ENCODE measurements at places on chromosomes 6 and 20.

GRCh38 chr6:148225871-148226270 is 116.8 kb upstream of the SASH1 start:
- no peak for DNase-seq

DNA sequence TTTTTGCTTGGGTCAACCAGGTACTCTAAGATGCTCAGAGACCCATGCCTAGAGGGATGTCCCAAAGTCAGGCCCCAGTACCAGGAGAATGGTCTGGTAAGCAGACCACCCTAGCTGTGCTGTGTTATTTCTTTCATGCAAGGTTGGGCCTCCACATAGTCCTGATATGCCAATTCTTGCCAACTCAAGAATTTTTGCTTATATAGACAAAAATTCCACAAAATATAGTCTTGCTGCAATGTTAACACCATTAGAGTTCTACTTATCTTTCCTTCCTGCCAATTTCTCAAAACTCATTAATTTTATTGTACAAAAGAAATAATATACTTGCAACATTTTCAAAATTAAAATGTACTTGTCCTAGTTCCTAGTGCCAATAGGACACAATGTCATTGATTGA is 33.9 kb upstream of the TINAG start:
- H3K27me3 ChIP-seq, result no peaks in the 10 kb centered on the region
- H3K27ac ChIP-seq, result no peak overlapping the region
- H3K4me3 ChIP-seq, result no peak overlapping the region

GRCh38 chr6:114010540-114010939 is 39.6 kb upstream of the HDAC2 start:
- no peaks in the 10 kb centered on the region for H3K4me1 ChIP-seq
- H3K4me3 ChIP-seq, result no peak overlapping the region
- no peaks in the 10 kb centered on the region for H3K27me3 ChIP-seq
- no peak for DNase-seq
- no peak overlapping the region for H3K27ac ChIP-seq
- no peaks in the 10 kb centered on the region for H3K36me3 ChIP-seq

DNA sequence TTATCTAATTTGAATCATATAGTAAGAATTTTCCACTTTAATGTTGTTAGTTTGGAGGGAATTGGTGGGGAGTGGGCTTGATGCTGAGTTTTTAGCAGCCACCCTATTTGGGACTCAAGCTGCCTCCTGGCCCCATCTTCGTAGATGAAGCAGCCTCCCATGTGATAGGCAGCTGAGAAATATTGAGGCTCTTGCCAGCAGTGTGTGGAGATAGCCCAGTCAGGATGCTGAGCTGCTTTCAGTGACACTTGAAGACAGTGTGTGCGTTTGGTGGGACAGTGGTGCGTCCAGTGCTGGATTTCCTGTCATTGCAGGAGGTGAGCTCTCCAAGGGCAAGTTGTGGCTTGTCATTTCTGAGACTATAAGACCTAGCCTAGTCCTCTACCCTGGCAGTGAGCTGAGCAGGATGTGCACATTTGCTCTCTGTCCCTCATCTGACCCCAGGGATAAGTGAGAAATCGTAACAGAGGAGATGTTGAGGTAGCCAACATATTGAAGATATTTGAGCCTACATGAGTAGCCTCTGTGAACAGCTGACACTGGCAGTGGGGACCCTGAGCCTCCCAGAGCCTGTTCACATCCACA is 47.9 kb upstream of the RNF8 start:
- H3K36me3 ChIP-seq, result peaks cover 6% of the 10 kb centered on the region
- H3K4me3 ChIP-seq, result no peak overlapping the region
- H3K4me1 ChIP-seq, result peaks cover 5% of the 10 kb centered on the region
- peak overlapping the region; percentile 48 for H3K27ac ChIP-seq
- no peaks in the 10 kb centered on the region for H3K27me3 ChIP-seq

- H3K27me3 ChIP-seq, result no peaks in the 10 kb centered on the region
- peaks cover 15% of the 10 kb centered on the region for H3K36me3 ChIP-seq
- H3K4me1 ChIP-seq, result no peaks in the 10 kb centered on the region
These were observed 103.4 kb downstream of the MAP3K4 start for GRCh38 chr6:161094955-161095354.

GRCh38 chr6:169229615-169230321 is 23.9 kb downstream of the THBS2 start:
- H3K4me1 ChIP-seq, result no peaks in the 10 kb centered on the region
- no peaks in the 10 kb centered on the region for H3K36me3 ChIP-seq
- no peak for DNase-seq
- H3K27ac ChIP-seq, result no peak overlapping the region

DNA sequence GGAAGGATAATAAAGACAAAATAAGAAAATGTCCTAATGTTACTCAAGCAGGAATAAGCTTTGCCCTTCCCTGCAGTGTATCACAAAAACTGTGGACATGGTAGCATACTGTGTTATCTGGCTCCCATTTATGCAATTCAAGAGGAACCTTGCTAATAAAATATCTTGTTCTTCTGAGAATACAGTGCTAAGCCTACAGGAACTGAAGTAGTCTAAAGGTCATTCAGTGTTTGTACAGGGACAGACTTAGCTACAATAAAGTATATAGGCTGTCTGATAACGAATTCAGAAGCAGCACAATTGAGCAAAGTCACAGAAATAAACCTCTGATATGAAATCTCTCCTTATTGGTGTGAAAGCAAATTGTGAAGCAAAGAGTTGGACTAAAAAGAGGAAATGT is 59.6 kb upstream of the SDHAF4 start:
- no peaks in the 10 kb centered on the region for H3K27me3 ChIP-seq
- no peaks in the 10 kb centered on the region for H3K36me3 ChIP-seq
- H3K4me3 ChIP-seq, result no peak overlapping the region
- H3K4me1 ChIP-seq, result no peaks in the 10 kb centered on the region
- no peak for DNase-seq
